ENCODE measurements at places on chromosomes 5 and 9. TPM values are rescaled to one million over a fixed set of nuclear protein-coding genes. Genes with fewer than 3 reads are reported as not detected.

The PDGFRB gene
- total RNA-seq, result 4.2 TPM

The SOX30 gene
- 0.07 TPM for total RNA-seq

The LRRC19 gene
- not detected for total RNA-seq

- peak; percentile 60 for DNase-seq
Observed at GRCh38 chr5:78162253-78162862, 132.1 kb downstream of the AP3B1 start.

DNA sequence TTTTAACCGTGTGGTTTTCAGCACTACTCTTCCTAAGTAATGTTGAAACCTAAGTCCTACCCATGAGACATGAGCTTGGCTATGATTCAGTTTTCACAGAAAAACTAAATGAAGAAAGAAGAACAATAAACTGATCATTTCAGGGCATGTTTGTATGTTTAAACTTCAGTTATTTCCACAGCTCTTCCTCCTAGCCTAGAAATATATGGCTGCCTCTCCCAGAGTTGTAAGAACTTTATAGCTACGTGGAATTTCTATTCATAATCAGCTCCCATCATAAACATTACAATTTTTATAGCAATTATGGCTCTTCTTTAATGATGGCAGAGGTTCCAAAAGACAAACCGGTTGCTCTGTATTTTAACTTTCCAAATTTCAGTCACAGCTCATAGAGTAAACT is 314.7 kb upstream of the ADAMTSL1 start:
- DNase-seq, result no peak

DNA sequence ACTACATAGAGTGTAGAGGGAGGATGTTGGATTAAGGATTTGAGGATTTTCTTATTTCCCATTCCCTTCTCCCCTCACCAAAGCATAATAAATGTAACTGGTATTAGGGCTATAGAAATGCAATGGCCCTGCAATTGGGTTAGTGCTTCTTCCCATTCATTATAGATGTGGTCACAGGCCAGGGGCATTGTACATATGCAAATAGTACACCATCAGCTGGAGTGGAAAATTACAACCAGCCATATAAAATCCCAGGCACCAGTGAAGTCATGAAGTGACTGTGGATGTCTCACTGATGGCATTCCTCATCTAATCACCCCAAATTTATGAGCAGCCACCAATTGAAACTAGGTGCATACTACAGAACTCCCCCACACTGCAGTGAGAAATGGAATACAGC is 105.9 kb downstream of the PLK2 start:
- no peak for DNase-seq

DNA sequence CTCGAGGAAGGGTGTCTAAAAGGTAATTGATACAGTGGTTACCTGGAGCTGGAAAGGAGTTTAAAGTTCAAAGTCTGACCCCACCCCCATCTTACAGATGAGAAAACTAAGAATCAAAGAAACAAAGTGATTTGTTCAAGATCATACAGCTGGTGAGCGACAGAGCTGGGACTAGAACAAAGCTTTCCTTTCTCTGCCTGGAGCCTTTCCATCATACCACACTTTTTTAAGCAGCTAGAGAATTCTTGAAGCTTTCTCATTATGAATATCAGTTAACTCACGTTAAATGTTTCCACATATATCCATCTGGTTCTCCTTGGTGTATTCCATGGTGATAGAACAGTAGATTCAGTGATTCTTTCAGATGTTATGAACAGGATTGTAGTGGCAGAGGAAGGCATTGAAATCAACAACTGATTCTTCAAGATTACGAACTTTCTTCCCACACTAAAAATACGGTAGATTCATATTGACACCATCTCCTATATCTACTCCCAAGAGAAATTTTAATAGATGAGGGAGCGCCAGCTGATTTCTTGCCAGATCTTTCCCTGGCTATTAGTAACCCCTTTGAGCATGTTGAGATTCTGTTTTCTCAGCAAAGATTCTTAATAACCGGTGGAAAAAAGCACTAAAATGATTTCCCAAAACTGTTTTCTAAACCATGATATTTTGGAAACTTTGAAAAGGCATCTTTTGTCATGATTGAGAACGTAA is 233.7 kb downstream of the ADAMTSL1 start:
- DNase-seq, result peak; percentile 26

DNA sequence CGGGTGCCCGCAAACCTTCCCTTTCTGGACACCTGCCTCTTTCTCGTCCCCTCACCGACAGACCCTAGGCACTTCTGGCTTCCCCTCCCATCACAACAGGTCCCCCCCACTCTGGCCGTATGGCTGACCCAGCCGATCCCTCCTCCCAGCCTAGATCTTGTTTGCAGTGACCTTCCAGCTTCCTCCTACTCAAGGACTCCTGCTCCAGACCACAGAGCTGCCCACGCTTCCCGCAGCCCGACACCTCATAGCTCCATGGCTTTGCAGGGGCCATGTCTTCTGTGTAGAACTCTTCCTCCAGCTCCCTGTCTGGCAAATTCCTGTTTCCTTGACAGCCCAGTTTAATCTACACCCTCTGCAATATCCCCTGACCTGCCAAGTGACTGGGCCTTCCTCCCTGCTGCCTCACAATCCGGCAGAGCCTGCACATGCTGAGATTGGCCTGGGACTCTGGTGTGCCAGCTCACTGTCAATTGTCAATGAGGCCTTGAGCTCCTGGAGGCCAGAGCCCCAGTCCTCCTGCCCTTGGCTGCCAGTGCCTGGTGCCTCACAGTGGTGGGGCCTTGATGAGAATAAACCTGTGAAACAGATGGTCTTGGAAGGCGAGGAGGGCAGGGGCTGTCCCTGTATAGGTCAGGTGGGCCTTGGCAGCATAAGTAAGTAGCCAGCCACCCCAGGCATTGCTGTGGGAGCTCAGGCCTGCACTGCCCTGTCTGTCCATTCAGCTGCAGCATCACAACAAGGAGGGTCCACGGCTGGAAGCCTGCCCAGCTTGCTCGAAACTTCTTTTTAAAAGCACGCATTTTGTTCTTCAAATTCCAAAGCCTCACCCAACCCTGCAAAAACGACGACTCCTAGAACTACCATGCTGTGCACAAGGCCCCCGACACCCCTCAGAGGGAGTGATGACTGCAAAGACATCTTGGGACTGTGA is 50.5 kb downstream of the GADD45G start:
- DNase-seq, result no peak

DNA sequence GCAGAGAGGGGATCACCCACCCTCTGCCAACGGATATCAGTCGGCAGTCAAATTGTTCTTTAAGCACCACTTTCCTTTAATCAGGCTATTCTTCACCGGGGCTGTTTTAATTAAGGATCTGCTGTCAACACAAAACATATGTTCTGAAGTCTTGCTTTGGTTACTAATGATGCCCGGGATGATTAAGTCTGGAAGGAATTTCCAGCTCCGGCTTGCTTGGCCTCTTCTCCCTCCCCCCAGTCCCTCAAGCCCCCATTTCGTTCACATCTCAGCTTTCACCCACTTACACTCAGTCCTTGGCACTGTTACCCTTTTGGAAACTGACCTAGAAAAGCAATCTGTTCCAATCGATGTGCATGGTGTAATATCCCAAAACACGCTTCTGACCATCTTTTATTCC is 74.7 kb downstream of the MSX2 start:
- DNase-seq, result peak; percentile 48

DNA sequence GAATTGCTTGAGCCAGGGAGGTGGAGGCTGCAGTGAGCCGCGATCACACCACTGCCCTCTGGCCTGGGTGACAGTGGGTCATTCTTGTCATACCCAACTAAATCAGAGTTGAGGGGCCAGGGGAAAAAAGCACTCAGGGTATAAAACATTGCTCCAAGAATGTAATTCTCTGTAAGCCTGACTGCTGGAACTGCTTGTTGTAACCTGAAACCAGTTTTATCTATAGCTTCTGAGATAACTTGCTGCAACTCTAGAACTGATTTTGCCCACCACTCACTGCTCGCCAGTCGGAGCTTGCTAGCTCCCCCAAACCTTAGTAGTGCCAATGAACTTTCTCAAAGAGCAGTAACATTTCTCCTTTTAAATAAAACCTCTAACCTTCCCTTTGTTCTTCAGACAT is 9.6 kb upstream of the MSH3 start:
- DNase-seq, result peak; percentile 82

DNA sequence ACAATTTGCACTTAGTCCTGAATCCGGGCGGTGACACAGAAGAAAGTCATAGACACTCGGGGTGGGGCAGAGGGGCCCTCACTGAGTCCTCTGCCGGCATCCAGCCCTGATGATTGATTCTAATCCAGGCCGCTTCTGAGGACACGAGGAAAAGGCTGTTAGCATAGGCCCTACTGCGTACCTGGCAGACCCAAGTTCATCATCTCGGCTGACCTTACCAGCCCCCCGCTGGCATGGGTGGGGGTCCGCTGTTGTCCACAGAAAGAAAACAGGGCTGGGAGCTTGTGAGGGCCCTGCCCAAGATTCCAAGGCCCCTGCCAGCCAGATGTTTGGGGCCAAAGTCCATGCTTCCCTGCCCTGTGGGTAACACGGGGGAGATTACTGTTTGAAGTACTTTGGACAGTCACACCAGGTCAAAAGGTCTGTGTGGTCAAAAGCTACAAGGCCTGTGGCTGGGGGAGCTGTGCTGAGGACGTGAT is 24.5 kb downstream of the ERGIC1 start:
- DNase-seq, result no peak

- peak; percentile 23 for DNase-seq
Observed at GRCh38 chr5:119343766-119344165, 12.1 kb upstream of the TNFAIP8 start.

GRCh38 chr5:52041842-52042241 is 658.6 kb downstream of the ISL1 start:
- DNase-seq, result no peak

DNA sequence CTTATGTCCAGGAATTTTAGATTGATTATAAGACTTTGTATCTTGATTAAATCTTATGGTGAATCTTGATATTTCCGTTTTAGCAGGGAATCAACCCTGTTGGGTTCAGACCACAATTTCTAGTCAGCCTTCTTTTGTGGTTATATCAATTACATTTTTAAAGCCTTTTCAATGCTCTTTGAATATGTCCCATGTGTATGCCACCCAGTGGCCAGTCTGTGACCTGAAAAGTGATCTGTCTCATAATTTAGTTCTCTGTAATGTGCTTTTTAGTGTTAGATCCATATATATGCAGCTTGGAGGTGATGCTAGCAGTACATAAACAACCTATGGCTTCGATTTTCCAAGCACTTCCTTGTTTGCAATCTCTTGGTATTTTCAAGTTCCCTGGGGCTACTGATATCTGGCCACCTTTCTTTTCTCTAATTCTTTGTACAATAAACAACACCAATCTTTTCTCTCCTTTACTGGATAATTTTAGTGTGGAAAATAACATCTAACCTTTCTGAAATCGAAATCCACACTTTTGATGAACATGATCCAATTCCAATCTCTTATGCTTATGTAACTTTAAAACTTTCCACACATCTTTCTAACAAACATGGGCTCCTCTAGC is 28.8 kb downstream of the PDE8B start:
- no peak for DNase-seq

Measured in cardiac muscle cell (in vitro differentiated cells and primary cell).